ENCODE measurements at places on chromosomes 4 and X.

- DNase-seq: no peak
Observed at GRCh38 chrX:38271154-38271716, 50.6 kb upstream of the SRPX start.

- no peak for DNase-seq
Observed at GRCh38 chr4:123421937-123422781, 25.6 kb downstream of the SPRY1 start.

- no peak for DNase-seq
Observed at GRCh38 chr4:174946246-174946645, 28.1 kb downstream of the ADAM29 start.

- DNase-seq: no peak
Observed at GRCh38 chrX:96540111-96540631, 144.5 kb upstream of the DIAPH2 start.

- no peak for DNase-seq
Observed at GRCh38 chr4:16860516-16860915, 37.9 kb downstream of the LDB2 start.

GRCh38 chrX:37818031-37818430 lies 29.3 kb downstream of the DYNLT3 start:
- no peak for DNase-seq

DNA sequence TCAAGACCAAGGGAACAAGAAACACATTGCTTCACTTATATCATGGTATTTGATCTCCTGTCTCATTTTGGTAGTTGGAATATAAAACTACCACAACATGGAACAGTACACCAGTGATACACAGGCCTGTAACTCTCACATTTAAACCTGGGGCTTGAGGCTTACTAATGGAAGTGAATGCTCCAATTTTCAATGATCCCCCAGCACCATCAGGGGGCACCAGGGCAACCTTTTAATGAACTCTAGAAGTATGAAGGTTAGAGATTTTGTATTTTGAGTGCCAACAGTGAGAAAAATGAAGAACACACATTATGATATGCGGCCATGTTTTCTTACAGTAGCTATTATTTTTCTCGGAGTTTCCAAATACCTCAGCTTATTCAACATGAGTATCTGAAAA lies 50.7 kb downstream of the C4orf33 start:
- DNase-seq: no peak

GRCh38 chr4:99986792-99987191 lies 36.7 kb upstream of the H2AZ1 start:
- DNase-seq: no peak

- DNase-seq: no peak
Observed at GRCh38 chrX:134377537-134377936, 82.4 kb upstream of the HPRT1 start.

DNA sequence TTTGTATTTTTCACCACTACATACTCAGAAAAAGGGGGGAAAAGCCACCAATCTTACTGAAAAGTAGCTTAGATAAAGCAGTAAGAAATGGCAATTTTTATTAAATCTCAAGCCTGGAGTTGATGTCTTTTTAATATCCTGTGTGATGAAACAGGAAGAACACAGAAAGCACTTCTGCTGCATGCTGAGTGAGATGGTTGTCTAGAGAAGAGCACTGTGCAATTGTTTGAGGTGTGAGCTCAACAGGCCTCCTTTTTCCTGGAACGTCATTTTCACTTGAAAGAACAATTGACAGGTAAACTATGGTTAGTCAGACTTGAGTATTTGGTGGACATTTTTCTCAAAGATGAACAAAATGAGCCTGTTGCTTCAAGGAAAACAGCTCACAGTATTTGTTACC lies 73.9 kb downstream of the RTL5 start:
- no peak for DNase-seq

DNA sequence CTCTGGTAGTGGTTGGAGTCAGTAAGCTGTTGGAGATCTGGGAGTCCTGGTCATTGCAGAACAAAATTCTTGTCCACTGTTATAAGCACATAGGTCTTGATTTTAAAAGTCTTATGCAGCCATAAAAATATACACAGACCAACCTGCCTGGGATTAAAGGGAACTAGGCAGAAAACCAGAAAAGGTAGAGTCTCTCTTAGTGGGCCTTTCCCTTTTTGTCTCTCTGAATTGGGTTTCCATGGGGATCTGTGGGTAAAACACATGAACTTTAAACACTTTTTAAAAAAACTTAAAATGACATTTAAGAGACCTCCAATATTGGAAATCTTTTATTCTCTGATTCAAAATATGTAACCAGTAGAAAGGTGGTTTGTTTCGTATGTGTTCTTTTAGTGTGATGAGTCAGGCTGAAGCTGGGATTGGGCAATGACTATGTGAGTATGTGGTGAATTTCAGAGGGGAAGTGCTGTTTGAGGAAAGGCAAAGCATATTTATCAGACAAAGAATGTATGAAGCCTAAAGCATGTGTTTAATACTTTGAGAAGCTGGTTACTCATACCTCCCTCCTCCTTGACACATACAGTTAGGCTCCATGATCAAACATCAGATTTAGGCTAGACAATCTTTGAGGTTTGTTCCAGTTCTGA lies 29.6 kb downstream of the SLC16A2 start:
- no peak for DNase-seq

DNA sequence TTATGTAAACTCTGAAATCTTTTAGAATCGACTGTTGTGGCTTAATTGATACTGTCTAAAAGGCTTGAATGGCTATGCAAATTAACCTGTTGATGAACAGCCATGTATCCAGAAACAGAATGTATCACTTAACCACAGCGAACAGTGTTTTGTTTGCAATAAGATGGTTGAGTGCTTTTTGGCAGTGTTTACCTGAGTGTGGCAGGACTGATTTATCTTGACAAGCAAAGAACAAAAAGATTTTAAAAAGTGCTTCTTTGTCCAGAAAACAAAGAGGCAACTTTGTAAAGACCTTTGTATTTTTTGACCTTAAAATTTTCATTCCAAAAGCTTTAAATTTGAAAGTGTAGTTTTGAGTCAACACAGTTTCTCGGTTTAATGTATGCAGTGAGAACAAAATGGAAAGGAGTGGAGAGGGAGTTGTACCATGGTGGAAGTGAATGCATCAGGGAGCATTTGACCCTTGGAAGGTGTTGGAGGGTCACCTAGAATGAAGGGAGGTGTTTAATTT lies 18.0 kb downstream of the ARHGAP10 start:
- no peak for DNase-seq

- no peak for DNase-seq
Observed at GRCh38 chrX:10884246-10884645, 226.9 kb upstream of the HCCS start.

GRCh38 chrX:38175139-38175538 lies 45.5 kb downstream of the SRPX start:
- no peak for DNase-seq

DNA sequence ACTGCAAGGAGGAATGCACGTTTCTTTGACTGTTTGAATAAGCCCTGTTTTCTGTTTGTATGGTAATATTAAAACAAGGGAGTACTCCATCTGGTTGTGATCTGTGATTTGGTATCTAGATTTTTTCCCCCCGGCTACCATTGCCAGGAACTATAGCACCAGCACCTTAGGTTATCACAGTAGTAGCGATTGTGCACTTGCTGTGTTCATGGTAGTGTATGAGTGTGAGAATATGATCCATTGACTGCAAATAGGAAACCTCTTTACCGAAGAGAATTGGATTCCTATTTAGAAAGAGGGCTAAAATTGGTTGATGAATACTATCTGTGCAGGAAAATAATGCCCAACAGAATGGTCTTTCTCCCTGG lies 69.9 kb downstream of the LARP7 start:
- no peak for DNase-seq

- no peak for DNase-seq
Observed at GRCh38 chrX:148813967-148814366, 313.6 kb downstream of the AFF2 start.

DNA sequence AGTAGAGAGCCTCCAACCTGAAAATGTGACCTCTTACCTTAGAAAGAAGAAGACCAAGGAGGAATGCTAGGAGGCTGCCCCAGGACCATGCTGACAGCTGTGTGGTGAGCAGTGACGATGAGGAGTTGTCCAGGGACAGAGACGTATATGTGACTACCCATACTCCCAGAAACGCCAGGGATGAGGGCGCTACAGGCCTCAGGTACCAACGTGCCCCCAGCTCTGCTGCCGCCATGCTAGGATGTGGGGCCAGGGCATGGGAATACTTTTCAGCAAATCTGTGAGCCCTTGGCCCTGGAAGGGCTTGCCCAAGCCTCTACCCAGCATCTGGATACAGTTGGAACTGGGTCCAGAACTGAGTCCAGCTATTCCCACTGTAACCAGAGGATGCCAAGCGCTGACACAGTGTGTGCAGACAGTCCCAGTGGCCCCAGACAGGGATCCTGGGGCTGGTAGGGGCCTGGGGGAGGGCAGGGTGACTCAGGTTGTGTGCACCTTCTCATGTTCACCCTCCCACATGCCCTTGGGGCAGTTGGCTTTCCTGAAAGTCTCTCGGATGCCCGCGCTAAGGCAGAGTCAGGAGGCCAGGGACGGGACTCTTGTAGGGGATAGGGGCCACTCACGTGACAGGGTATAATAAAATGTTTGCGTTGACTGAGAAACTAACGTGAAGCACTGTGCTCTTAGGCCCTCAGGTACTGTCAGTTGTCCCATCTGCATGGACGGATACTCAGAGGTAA lies 23.9 kb upstream of the FAM193A start:
- no peak for DNase-seq

DNA sequence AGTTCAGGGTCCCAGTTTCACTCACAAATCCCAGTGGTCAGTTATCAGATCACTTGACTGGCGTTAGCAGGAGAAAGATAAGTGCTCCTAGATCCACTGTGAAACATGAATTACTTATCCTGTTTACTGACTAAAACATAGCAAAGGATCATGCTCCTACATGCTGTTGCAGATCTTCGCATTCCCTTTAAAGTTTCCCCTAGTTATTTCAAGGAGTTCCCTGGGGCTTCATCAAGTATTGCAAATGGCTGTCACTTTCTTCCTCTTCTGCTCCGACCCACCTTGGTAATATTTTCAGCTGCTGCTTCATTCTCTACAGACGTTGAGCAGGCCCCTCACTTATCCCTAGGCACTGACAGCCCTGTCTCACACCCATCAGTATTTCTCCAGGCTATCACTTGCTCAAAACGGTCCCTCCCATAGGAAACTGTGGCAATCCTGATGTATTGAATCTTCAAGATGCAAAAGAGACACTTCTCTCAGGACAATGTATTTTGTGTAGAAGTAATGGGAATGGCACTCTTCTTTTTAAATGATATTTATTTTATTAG lies 466.0 kb downstream of the INPP4B start:
- no peak for DNase-seq

DNA sequence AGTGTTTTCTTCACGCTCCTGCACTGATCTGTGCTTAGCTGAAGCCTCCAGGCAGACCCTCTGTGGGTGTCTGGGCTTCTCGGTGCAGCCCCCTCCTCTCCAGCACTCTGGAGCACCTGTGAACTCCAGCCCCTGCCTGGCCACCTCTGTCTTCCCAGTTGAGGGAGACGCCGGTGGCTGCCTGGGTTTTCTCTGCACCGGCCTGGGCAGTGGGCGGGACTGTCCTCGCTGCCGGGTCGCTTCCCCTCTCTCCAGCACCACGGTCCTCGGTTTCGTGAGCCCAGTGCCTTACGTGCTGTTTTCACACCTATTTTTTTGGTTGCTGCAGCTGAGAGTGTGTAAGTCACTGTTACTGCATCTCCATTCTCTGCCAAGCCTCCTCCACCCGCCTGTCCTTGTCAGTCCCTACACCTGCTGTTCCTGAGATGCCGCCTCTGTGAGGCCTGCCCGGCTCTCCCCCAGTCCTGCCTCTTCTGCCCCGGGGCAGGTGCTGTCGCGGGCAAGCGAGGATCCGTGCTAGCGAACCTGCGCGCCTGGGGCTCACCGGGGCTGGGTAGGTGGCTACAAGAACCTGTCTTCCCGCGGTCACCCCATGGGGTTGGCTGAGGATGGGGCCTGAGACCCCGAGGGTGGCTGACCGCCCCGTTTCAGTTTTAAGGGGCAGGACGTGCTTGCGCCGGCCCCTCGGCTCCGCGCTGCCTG lies 2.4 kb upstream of the FGFRL1 start:
- no peak for DNase-seq

DNA sequence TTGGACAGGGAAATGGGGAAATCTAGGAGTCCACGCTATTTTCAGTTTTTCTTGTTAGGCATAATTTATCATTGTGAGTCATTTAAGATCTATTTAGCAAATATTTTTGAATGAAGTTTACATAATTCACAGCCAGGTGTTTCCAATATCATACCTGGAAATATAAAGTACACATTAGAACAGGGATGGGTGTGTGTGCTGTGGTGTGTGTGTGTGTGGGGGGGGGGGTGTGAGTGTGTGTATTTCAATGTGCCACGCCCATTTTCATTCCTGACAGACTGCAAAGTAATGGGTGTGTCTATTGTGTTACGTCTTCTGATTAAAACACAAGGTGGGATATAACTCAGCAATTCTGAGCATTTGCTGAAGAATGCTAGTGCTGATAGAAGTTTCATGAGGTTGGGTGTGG lies 33.2 kb downstream of the ARHGAP10 start:
- DNase-seq: no peak

DNA sequence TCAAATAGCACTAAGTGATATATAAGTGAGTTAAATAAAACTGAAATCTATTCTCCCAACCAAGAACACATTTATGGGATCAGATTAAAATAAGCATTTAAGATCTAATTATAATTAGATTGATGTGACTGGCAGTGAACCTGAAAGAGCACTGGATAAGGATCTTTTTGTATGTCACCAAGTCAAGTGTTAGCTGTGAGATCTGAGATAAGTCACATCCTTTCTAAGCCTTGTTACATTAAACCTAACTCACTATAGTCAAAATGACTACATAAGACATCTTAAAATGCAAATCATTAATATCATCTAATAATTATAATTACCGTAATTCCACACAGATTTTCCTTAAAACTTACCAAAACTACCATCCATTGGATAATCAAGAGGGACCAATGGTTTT lies 1.6 kb downstream of the CCNA2 start:
- DNase-seq: no peak

- DNase-seq: no peak
Observed at GRCh38 chrX:48913605-48914366, 2.3 kb upstream of the SLC35A2 start.

- no peak for DNase-seq
Observed at GRCh38 chrX:44224760-44225159, 118.7 kb downstream of the EFHC2 start.

DNA sequence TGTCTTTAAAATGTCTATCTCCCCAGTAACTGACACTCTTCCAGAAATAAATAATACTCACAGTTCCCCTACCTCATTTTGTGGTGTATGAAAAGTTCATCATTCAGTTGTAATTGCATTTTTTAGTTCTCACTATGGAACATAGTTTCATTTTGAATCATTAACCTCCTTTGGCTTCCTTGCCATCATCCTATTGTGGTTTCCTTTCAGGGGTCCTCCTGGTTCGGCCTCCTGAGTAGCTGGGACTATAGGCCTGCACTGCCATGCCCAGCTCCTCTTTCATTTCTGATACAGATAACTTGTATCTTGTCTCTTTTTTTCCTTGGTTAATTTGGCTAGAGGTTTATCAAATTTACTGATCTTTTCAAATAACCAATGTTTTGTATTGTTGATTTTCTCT lies 23.1 kb upstream of the BLTP1 start:
- DNase-seq: no peak

Measured in activated T-helper 1 cell treated with anti-CD3 and anti-CD28 coated beads, Interleukin-2, amount 50 U/mL, for 16 hours (primary cell).